ENCODE measurements at places on chromosomes 16 and 17.

DNA sequence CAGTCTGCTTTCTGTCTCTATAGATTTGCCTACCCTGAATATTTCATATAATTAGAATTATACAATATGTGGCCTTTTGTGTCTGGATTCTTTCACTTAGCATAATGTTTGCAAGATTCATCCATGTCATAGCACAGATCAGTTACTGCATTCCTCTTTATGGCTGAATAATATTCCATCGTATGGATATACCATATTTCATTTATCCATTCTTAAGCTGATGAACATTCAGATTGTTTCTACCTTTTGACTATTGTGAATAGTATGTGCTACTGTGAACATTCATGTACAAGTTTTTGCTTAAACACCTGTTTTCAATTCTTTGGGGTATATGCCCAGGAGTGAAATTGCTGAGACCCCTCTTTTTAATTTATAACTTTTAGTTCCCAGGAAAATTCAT, 49.4 kb upstream of the MSI2 start:
- no peak for DNase-seq

GRCh38 chr16:19294156-19294649, 8.7 kb downstream of the CLEC19A start:
- no peak for DNase-seq

GRCh38 chr16:50274326-50275097, 8.2 kb downstream of the ADCY7 start:
- no peak for DNase-seq

GRCh38 chr17:14748036-14748710, 447.3 kb downstream of the HS3ST3B1 start:
- DNase-seq, result no peak

GRCh38 chr16:81397879-81398520, 46.6 kb upstream of the CMIP start:
- DNase-seq, result no peak

DNA sequence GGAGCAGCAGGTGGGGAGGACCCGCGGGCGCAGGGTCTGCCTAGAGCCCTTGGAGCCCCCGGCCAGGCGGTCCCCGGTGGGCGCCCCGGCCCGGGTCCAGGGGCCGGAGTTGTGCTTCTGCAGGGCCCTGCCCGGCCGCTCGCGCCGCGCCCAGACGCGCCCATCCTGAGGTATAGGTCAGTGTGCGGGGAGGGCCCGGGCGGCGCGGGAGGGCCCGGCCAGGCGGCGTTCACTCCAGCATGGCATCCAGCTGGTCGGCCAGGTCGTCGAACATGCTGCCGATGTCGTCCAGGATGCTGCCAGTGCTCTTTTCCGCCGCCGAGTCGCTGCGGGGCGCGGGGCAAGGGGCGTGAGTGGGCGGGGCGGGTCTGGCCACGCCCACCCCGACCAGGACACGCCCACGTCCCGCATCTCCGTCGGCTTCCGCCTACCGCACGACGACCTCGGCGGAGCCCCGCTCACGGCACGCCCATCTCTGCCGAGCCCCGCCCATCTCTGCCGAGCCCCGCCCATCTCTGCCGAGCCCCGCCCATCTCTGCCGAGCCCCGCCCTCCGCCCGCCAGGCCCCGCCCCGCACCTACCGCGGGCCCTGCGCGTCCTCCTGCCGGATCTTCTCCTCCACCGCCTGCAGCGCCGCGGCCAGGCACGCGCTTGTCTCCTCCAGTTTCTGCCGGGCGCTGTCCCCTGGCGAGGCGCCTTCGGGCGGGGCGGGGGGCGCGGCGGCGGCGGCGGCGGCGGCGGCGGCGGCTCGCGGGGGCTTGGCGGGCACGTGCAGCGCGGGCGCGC, 17.9 kb downstream of the CASKIN1 start:
- DNase-seq, result no peak

Data from activated CD4-positive, CD25-positive, alpha-beta regulatory T cell (primary cell).